ENCODE measurements at places on chromosomes 6 and 20.

- DNase-seq, result no peak
Measured at GRCh38 chr20:20102163-20102562, 49.8 kb downstream of the CFAP61 start.

- no peak for DNase-seq
Measured at GRCh38 chr20:59144179-59144830, 19.3 kb upstream of the ZNF831 start.

- DNase-seq, result no peak
Measured at GRCh38 chr6:19153981-19154295, 683.2 kb upstream of the ID4 start.

DNA sequence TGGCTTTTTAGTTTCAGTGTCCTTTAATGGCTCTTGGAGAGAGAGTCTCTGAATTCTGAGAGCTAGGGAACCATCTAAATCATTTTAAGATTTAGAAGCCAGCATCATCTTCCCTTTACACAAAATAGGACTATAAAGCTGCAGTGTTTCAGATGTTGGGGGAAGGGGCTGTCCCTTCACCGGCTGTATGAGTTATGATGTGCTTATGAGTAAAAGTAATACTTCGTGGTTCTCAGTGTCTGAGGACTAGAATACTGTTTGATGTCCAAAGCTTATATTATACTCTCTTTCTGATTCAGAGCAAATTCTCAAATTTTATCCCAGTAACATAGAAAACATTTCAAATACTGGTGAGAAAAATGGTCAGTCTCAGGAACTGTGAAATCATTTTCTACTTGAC lies 63.5 kb upstream of the FAM8A1 start:
- no peak for DNase-seq

DNA sequence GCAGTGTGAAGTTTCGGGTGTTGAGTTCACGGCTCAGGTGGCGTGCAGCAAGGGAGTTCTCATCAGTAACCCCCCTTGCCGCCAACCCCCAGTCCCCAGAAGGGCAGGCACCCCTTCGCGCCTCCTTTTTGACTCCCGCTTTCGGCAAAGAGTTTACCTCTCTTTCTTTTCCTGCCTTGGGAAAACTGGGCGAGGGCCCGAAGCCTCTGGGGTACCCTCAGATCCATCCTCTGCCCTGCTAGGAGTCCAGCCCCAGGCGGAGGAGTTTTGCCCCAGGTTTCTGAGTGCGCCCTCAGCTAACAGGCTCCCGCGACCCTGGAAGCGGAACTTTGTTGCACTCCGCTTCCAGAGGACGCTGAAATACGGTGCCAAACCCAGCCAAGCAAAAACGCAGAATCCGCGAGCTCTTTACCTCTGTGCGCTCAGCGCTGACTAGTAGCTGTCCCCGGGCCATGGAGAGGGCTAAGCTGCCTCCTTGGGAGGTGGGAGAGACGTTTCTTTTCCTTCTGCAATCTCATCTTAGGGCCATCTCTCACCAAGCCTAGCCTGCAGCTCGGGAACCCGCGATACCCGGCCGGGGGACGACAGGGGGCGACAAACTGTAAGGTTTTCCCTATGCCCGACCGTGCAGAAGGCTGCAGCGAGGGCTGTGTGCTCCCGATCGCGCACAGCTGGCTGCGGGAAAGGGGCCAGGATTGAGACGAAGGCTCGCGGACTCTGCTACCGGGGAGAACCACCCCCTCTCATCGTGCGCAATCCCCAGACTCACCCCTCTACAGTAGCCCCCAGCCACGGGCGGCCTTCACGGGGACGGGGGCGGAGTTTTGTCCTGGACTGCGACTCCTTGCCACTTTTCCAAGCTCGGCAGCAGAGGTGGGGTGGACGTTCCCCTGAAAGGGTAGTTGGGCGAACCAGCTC lies 2.7 kb upstream of the PAX1 start:
- DNase-seq, result peak; percentile 56

DNA sequence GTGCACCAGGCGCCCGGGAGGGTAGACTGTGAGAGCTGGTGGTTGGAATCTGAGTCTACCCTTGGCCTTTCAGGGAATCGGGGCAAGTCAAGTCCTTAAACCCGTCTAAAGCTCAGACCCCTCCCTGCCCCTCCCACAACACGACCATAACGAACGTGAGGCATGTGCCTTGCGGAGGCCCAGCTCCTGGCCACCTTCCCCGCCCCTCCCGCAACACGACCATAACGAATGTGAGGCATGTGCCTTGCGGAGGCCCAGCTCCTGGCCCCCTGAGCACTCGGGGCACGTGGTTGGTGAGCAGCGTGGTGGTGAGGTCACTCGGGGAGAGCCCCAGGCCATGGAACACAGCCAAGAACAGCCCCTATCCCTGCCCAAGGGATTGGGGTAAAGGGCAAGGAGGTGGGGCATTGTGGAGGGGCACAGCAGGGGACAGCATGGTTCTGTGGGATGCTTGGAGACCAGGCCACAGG lies 132.2 kb downstream of the TAF4 start:
- DNase-seq, result no peak

DNA sequence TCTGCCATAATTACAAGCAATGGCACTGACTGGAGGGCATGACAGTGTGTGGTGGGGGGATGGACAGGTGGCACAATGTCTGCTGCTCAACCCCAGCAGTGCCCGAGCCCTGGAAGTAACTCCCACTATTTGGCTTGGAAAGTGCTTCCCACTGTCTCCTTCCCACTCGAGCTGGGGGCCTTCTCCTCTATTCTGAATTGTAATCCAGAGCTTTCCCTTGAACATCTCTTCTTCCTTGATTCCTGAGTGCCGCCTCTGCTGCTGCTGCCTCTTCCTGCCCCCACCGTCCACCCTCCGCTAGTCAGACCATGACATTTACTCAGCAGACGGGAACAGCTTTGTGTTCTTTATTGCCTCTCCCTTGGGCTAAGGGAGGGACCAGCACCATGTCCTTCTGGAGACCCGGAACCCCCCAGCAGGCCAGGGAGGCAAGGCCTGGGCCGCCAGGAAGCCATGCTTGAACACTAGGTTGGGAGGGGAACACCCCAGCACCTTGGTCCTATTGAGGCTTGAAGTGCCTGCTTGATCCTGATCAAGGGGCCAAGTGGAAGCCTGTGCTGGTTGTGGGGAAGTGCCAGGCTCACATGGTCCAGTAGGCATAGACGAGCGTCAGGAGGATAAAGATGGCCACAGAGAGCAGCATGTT lies 17.0 kb downstream of the CCDC167 start:
- DNase-seq, result no peak

DNA sequence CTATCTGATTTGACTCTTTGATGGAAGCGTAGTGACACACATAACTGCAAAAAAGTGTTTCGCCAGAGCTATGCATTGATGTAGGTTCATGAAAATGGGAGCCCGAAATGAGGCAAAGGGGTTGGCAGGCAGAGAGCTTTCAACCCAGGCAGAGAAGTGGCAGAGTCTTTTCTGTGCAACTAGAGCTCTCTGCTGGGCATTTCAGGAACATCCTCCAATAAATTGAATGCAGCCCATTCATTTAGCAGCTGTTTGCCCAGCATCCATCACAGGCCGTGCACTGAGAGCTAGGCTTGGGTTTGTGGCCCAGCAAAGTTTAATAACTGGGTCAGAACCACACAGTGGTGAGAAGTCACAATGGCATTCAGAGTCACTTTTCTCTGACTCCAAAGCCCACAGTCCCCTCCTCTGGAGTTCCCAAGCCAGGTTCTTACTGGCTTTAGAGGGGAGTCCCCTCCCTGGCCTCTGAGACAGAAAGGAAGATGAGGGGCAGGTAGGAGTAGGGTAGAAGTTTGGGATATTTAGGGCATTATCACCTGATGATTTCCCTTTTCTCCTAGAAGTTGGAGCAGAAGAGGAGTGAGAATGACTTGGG lies 31.8 kb upstream of the ELMO2 start:
- DNase-seq, result peak; percentile 89

DNA sequence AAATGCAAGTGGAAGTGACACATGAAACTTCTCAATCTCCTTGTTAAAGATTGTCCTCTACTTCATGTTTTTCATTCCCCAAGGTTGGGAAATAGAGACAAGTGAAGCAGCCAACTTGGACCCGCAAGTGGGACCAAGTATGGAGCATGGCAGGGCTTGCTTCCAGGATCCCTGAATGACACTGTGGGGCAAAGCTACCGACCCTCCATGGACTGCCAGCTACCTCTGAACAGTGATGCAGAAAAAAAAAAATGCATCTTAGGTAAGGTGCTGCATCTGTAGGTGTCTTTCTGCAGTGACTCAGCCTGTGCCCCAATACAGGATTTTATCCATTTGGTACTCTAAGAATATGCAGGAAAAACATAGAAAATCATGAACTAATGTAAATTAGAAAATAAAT lies 119.1 kb upstream of the ENPP5 start:
- no peak for DNase-seq

GRCh38 chr20:24998121-24998520 lies 5.6 kb upstream of the APMAP start:
- no peak for DNase-seq

- no peak for DNase-seq
Measured at GRCh38 chr6:65638047-65638831, 68.8 kb downstream of the EYS start.

DNA sequence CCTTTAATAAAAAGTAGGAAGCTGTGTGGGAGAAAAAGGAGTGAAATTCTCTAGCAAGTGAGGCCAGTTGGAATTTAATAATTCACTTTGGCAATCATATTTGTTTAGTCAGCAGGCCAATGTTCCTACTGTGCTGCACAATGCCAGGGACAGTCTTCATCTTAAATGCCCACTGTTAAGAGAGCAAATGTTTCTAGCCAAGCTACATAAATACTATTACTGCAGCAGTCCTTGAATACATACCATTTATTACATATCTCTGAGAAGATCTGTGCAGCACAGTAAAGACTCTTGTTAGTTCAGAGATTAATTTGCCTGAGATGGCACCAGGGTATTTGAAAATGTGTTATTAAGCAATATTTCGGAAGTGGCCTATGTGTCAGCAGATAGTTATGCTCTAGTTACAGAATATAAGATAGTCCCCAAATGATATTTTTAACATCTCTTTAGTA lies 105.4 kb downstream of the OGFRL1 start:
- DNase-seq, result no peak

Measured in Ammon's horn (tissue), 1 donor.